Tibial nerve (tissue), 4 donors: ENCODE measurements at places on chromosomes 3 and 15. TPM values are rescaled to one million over a fixed set of nuclear protein-coding genes. Genes with fewer than 3 reads are reported as not detected.

- H3K36me3 ChIP-seq: no peaks in the 10 kb centered on the region
- no peak overlapping the region for H3K4me3 ChIP-seq
- no peak overlapping the region for H3K27ac ChIP-seq
- no peak for DNase-seq
- H3K4me1 ChIP-seq: no peaks in the 10 kb centered on the region
- peaks cover 3% of the 10 kb centered on the region for H3K27me3 ChIP-seq
These were observed 147.7 kb downstream of the CADPS start for GRCh38 chr3:62727536-62727935.

- peak; percentile 88 for DNase-seq
- no peaks in the 10 kb centered on the region for H3K27me3 ChIP-seq
- no peaks in the 10 kb centered on the region for H3K4me1 ChIP-seq
- H3K27ac ChIP-seq: peak overlapping the region; percentile 81
- H3K4me3 ChIP-seq: no peak overlapping the region
- H3K36me3 ChIP-seq: no peaks in the 10 kb centered on the region
These were observed 237.6 kb upstream of the BHLHE40 start for GRCh38 chr3:4741404-4742307.

DNA sequence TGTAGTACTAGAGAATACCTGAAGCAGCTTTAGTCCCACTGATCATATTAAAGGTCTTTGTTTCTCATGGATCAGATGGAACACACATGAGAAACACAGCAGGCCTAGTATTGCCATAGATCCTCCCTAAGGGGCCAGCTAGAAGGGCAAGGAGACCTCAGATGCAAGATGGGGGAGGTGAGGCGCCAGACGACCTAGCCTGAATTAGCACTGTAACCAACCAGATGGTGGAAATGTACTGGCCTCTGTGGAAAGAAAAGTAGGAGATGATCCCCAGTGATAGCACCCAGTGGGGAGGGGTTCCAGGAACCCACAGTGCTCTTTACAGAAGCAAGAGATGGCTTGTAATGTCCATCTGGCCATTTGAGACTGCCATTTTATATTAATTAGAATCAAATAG, 138.2 kb upstream of the ZNF385D start:
- H3K4me3 ChIP-seq: no peak overlapping the region
- no peak for DNase-seq
- no peak overlapping the region for H3K27ac ChIP-seq
- no peaks in the 10 kb centered on the region for H3K4me1 ChIP-seq

- no peaks in the 10 kb centered on the region for H3K36me3 ChIP-seq
- H3K27ac ChIP-seq: no peak overlapping the region
- no peak overlapping the region for H3K4me3 ChIP-seq
- H3K27me3 ChIP-seq: peaks cover 3% of the 10 kb centered on the region
These were observed 2.2 kb upstream of the CD276 start for GRCh38 chr15:73681856-73682599.

DNA sequence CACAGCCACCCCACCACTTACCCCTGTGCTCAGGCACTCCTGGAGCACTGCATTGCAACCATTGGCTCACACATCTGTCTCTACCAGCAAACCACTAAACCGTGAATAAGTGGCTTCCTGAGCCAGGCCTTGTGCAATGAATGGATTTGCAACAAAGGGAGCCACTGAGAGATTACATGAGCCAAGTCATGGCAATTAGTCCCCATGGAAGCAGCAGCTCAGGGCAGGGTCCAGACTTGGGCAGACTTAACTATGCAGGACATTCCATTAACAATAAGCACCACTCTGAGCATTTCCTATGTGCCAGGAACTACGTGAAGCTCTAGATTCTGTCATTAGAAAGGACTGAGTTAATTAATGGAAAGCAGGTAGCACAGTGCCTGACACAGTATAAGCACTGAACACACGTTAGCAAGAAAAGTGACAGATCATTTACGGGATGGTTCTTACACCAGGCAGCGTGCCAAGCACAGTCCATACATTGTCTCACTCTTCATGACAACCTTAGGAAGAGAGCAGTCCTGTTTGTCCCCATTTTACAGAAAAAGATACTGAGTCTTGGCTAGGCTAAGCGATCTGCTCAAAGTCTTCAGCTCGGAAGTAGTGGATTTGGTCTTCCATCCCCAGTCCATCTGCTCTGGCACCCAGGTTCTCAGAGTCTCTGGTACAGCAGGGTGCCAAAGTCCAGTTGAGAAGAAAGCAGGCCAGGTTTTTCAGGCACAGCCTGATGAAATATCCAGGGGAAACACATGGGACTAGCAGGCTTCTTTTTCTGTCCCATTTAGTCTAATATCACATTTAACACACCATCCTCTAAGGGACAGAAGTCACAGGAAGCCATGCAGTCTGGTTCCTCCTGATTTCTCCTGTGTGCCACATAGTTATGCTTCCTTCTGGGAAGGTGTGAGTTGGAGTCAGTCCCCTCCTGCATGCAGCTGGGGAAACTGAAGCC, 44.1 kb downstream of the LIPC start:
- peak overlapping the region; percentile 58 for H3K27ac ChIP-seq
- no peaks in the 10 kb centered on the region for H3K36me3 ChIP-seq
- no peak for DNase-seq
- peaks cover 36% of the 10 kb centered on the region for H3K4me1 ChIP-seq
- H3K27me3 ChIP-seq: no peaks in the 10 kb centered on the region
- H3K4me3 ChIP-seq: no peak overlapping the region

GRCh38 chr3:128965280-128965679, 28.6 kb downstream of the CFAP92 start:
- H3K4me1 ChIP-seq: no peaks in the 10 kb centered on the region
- H3K36me3 ChIP-seq: no peaks in the 10 kb centered on the region
- H3K27me3 ChIP-seq: no peaks in the 10 kb centered on the region

- no peaks in the 10 kb centered on the region for H3K36me3 ChIP-seq
- no peaks in the 10 kb centered on the region for H3K4me1 ChIP-seq
- H3K27me3 ChIP-seq: peaks cover 4% of the 10 kb centered on the region
- H3K4me3 ChIP-seq: no peak overlapping the region
- no peak overlapping the region for H3K27ac ChIP-seq
These were observed 151.3 kb downstream of the CADPS start for GRCh38 chr3:62723914-62724217.

GRCh38 chr15:41933771-41934170, 38.6 kb downstream of the EHD4 start:
- H3K27me3 ChIP-seq: no peaks in the 10 kb centered on the region
- H3K36me3 ChIP-seq: no peaks in the 10 kb centered on the region
- peaks cover 37% of the 10 kb centered on the region for H3K4me1 ChIP-seq

- H3K36me3 ChIP-seq: no peaks in the 10 kb centered on the region
- H3K4me3 ChIP-seq: no peak overlapping the region
These were observed 130.4 kb upstream of the IQSEC1 start for GRCh38 chr3:13203398-13204176.

GRCh38 chr15:93861956-93862741, 369.2 kb upstream of the MCTP2 start:
- H3K27ac ChIP-seq: peak overlapping the region; percentile 39
- H3K27me3 ChIP-seq: no peaks in the 10 kb centered on the region
- H3K4me3 ChIP-seq: no peak overlapping the region
- no peaks in the 10 kb centered on the region for H3K36me3 ChIP-seq
- no peak for DNase-seq
- H3K4me1 ChIP-seq: peaks cover 6% of the 10 kb centered on the region

- no peaks in the 10 kb centered on the region for H3K4me1 ChIP-seq
- DNase-seq: no peak
- H3K4me3 ChIP-seq: no peak overlapping the region
These were observed 54.4 kb downstream of the WWTR1 start for GRCh38 chr3:149603126-149604074.

DNA sequence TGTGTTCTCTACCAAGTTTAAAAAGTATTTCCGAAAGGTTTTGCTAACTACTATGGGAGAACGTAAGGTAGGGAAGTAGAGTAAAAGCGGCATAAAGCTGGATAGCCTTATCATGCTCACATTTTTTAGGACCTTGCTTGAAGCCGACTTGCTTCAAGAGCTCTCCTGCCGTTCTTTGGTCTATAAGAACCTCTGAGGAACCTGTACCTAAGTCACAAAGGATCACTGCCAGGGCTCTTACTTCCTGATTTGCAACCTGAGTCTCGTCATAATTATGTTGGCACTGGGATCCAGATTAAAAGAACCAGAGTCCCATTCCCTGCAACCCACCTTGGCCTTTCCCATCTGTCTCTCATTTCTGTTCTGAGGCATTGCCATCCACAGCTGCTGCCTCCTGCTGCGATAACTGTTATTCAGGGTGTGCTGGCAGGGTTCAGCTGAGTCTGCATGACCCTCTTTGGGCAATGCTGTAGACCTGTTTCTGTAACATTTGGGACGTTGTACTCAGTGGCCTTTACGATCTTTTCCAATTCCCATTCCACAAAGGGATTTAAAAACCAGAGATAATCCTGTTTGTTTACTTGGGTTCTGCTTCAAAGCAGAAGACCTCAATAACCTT, 131.0 kb upstream of the UMPS start:
- no peaks in the 10 kb centered on the region for H3K27me3 ChIP-seq
- no peak overlapping the region for H3K27ac ChIP-seq
- no peaks in the 10 kb centered on the region for H3K4me1 ChIP-seq
- no peak for DNase-seq
- H3K4me3 ChIP-seq: no peak overlapping the region
- H3K36me3 ChIP-seq: no peaks in the 10 kb centered on the region

GRCh38 chr15:75192307-75192706, 9.4 kb upstream of the C15orf39 start:
- H3K27ac ChIP-seq: no peak overlapping the region
- H3K36me3 ChIP-seq: no peaks in the 10 kb centered on the region
- H3K4me3 ChIP-seq: no peak overlapping the region
- H3K4me1 ChIP-seq: peaks cover 11% of the 10 kb centered on the region
- no peaks in the 10 kb centered on the region for H3K27me3 ChIP-seq

GRCh38 chr3:154745929-154746328, 315.9 kb upstream of the GPR149 start:
- no peak for DNase-seq
- H3K4me1 ChIP-seq: no peaks in the 10 kb centered on the region
- no peak overlapping the region for H3K27ac ChIP-seq
- no peaks in the 10 kb centered on the region for H3K36me3 ChIP-seq
- no peak overlapping the region for H3K4me3 ChIP-seq

DNA sequence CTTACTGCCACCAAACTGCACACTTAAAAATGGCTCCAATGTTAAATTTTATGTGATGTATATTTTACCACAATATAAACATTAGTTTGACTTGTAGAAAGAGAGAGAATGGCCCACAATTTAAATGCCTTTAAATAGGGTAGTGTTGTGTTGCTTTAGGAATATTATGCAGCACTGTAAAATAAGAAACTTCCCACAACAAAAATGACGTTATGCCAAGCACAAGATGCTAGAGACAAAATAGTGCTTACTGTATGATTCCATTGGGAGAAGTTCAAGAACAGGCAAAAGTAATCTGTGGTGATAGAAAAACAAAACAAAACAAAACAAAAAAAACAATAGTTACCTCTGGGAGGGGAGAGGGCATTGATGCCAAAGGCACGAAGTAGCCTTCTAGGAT, 91.3 kb downstream of the MEGF11 start:
- no peak overlapping the region for H3K27ac ChIP-seq
- no peaks in the 10 kb centered on the region for H3K4me1 ChIP-seq
- DNase-seq: no peak
- H3K4me3 ChIP-seq: no peak overlapping the region
- no peaks in the 10 kb centered on the region for H3K27me3 ChIP-seq
- H3K36me3 ChIP-seq: no peaks in the 10 kb centered on the region

DNA sequence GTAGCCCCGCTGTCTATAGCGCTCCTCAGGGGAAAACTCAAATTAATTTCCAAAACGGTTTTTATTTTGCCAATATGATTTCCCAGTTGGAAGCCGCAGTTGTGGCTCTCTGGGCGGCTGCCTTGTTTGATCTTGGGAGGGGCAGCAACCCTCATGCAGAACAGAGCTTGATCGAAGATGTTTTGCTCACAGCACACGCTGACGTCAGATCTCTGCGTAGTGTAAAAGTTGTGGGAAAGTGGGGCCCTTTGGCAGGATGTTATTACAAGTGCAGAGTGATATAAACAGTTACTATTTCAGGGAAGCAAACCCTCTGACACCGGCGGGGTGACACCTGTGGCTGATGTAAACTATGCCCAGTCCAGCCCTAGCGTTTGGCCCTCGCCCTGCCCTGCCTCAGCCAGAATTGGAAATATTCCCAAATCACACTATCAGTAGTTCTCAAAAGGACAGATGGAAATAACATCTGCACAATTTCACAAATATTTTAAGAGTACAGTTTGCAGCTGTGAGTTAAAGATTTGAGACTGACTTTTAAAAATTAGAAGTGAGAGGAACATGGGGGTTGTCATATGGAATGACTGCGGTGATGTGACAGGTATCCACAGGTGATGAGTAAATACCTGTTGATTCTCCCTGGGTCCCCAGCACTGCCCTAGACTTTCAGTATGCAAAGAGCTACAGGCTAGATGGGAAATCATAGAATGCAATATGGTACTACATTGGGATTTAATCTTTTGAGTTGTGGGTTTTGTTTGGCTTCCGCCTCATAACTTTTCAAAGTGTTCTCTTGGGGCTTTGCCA, 1.7 kb downstream of the SYNM start:
- H3K36me3 ChIP-seq: no peaks in the 10 kb centered on the region
- H3K27ac ChIP-seq: peak overlapping the region; percentile 34
- no peak for DNase-seq
- no peaks in the 10 kb centered on the region for H3K27me3 ChIP-seq
- H3K4me1 ChIP-seq: peaks cover 55% of the 10 kb centered on the region

GRCh38 chr15:73923156-73923487, 3.1 kb upstream of the LOXL1 start:
- no peaks in the 10 kb centered on the region for H3K36me3 ChIP-seq
- H3K27ac ChIP-seq: no peak overlapping the region
- H3K27me3 ChIP-seq: peaks cover 8% of the 10 kb centered on the region
- peaks cover 35% of the 10 kb centered on the region for H3K4me1 ChIP-seq
- H3K4me3 ChIP-seq: no peak overlapping the region

DNA sequence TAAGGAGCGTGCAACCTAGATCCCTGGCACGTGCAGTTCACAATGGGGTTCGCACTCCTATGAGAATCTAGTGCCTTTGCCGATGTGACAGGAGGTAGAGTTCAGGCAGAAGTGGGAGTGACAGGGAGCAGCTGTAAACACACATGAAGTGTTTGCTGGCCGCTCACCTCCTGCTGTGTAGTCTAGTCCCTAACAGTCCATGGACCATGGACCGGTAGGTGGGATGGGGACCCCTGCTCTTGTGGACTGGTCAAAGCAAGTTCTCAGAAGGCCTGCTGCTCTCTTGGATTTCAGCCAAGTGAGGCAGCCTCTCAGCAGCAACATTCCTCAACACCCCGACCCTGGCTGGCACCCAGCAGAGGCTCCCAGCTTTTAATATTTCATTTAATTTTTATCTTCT, 58.2 kb upstream of the SNRPA1 start:
- no peaks in the 10 kb centered on the region for H3K36me3 ChIP-seq
- H3K4me3 ChIP-seq: no peak overlapping the region
- no peak for DNase-seq
- no peaks in the 10 kb centered on the region for H3K27me3 ChIP-seq

TMEM266 gene
- total RNA-seq: 0.30 TPM

HGD gene
- not detected for total RNA-seq

FAM107A gene
- 305 TPM for total RNA-seq

PRR20G gene
- total RNA-seq: not detected

GOLGA6D gene
- total RNA-seq: not detected

INSYN1 gene
- 2.8 TPM for total RNA-seq

CLDN11 gene
- 32.0 TPM for total RNA-seq

CHRM5 gene
- 0.44 TPM for total RNA-seq

ADAMTSL3 gene
- 19.2 TPM for total RNA-seq

NOX5 gene
- 0.90 TPM for total RNA-seq

PLA1A gene
- total RNA-seq: 3.9 TPM

CCR8 gene
- total RNA-seq: not detected

FGD5 gene
- total RNA-seq: 41.5 TPM

DUSP7 gene
- total RNA-seq: 8.1 TPM
